ENCODE measurements at places on chromosomes 3 and 15. TPM values are rescaled to one million over a fixed set of nuclear protein-coding genes. Genes with fewer than 3 reads are reported as not detected.

TNFAIP8L3 gene
- total RNA-seq = 5.3 TPM

RETNLB gene
- total RNA-seq = 97.9 TPM

- DNase-seq = no peak
Observed at GRCh38 chr15:92121047-92121446, 267.5 kb downstream of the SLCO3A1 start.

DNA sequence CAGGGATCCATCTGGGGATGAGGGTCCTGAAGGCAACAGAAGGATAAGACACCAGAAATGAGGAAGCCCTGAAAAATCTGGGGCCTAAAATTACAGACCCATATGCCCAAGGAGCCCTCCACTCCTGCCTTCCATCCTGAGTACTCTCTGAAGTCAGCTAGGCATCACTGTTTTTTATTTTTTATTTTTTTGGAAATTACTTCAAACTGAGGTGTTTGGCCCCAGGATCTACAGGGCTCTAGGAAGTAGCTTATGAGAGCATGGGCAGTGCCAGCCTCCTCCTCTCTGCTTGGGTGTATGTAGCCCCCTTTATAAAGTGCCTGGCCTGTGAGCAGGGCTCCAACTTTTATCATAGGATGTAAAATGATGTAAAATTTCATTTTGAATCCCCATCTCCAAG lies 7.9 kb downstream of the EPB42 start:
- no peak for DNase-seq

- no peak for DNase-seq
Observed at GRCh38 chr15:90178468-90179435, 22.4 kb upstream of the SEMA4B start.

- DNase-seq = no peak
Observed at GRCh38 chr3:94909726-94910125, 846.9 kb downstream of the NSUN3 start.

DNA sequence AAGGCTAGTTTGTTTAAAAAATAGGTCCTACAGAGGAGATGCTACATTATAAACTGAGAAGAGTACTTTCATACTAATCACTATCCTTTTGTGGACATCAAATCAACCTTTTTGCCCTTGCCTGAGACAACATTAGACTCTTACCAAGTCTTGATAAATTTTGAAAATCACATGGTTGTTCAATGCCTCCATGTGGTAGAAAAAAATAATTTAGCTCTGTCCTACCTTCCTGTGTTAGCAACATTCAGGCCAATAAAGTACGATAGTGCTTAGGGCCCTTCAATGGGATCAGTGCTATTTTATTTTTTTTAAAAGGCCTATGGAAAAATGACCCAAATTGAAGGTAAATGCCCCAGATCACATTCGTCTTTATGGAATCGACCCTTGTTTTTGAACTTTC lies 5.0 kb upstream of the UBE2E1 start:
- DNase-seq = no peak

DNA sequence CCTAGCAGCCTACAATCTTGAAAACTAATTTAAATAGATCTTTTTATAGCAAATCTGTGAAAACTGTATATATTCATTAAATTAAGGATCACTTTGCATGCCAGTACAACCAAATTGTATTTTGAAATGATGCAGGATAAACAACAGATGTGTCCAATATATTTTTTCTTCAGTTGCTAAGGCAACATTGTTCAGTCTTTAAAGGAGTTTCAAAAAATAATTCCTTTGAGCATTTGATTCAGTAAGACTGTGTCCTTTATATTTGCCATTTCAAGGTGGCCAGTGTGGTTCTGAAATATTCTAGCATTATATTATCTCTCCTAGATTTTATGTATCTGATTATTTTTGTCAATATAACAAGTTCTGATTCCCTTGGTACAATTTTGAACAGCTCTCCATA lies 254.7 kb downstream of the PLOD2 start:
- DNase-seq = no peak

GRK7 gene
- not detected for total RNA-seq

DNA sequence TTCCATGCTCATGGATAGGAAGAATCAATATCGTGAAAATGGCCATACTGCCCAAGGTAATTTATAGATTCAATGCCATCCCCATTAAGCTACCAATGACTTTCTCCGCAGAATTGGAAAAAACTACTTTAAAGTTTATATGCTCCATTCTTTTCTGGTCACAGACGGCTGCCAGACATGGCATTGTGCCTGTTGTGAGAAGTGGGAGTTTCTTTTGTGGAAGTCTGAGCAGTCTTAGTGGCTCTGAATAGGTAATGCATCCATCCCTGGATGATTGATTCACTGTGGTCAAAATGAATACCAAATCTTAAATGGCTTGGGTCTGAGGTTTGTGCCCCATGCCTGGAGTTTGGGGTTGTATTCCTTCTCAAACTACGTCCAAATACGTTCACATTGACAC lies 274.5 kb upstream of the AZI2 start:
- no peak for DNase-seq

GRCh38 chr3:141269961-141270360 lies 38.3 kb downstream of the PXYLP1 start:
- DNase-seq = no peak

DNA sequence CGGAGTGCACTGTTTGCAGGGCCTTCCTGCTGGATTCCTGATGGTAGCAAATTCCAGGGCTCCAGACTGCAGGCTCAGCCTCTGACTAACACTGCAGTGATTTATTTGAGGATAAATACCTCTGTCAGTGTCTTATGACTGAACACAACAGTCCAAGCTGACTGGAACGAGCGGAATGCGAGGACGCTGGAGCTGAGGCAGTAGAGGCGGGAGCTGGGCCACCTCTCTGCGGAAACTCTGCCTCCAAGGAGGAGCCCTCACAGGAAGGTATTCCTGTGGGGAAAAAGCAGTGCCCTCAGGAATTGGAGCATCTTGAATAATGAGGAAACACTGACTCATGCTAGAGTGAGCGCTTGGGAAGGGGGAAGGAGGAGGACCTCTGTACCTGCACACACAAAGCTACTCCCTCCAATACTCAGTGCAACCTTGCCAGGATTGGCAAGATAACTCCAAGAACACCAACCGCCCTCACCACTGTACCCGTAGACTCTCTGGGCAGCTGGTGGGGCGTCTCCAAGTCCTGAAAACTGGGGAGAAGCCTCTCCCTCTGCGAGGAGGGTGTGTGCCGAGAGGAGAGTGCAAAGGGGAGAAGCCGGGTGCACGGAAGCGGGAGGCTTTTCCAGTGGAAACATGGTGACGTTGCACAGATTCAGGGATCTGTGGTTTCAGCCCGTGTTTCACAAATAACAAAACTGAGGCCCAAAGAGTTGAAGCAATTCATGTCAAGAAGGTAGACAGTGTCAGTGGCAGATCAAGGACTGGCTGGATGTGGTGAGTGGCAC lies 43.0 kb downstream of the VGLL4 start:
- no peak for DNase-seq
